ENCODE measurements at places on chromosomes 13 and 19. TPM values are rescaled to one million over a fixed set of nuclear protein-coding genes. Genes with fewer than 3 reads are reported as not detected.

GRCh38 chr13:77894743-77895142 is 23.9 kb downstream of the EDNRB start:
- DNase-seq = no peak

CEACAM3 gene
- total RNA-seq = not detected

DNA sequence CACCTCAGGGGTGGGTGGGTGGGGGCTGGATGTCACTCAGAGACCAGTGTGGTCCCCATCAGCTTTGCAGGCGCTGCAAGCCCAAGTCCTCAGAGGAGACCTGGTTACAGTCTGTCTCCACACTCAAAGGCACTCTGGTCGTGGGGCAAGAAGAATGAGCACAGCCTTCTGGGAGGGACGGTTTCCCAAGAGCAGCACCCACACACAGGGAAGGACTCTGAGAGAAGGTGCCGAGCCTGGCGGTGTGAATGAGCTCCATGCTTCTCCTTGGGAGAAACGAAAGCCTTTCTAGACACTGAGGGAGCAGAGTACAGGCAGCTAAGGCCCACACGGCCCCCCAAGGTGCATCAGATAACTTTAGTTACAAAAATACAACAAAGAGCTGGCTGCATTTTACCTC is 473.6 kb downstream of the FOXO1 start:
- DNase-seq = no peak

DNA sequence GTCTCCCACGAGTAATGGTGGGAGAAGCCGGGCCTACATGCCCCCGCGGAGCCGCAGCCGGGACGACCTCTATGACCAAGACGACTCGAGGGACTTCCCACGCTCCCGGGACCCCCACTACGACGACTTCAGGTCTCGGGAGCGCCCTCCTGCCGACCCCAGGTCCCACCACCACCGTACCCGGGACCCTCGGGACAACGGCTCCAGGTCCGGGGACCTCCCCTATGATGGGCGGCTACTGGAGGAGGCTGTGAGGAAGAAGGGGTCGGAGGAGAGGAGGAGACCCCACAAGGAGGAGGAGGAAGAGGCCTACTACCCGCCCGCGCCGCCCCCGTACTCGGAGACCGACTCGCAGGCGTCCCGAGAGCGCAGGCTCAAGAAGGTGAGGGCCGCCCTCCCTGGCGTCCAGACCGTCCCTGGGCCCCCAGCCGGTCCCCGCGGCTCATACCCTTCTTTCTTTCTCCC is 1.4 kb upstream of the USF2 start:
- peak; percentile 48 for DNase-seq

GRCh38 chr13:22018836-22019210 is 347.9 kb downstream of the FGF9 start:
- DNase-seq = no peak

- peak; percentile 19 for DNase-seq
Measured at GRCh38 chr13:40980461-40980860, 38.7 kb downstream of the ELF1 start.

DNA sequence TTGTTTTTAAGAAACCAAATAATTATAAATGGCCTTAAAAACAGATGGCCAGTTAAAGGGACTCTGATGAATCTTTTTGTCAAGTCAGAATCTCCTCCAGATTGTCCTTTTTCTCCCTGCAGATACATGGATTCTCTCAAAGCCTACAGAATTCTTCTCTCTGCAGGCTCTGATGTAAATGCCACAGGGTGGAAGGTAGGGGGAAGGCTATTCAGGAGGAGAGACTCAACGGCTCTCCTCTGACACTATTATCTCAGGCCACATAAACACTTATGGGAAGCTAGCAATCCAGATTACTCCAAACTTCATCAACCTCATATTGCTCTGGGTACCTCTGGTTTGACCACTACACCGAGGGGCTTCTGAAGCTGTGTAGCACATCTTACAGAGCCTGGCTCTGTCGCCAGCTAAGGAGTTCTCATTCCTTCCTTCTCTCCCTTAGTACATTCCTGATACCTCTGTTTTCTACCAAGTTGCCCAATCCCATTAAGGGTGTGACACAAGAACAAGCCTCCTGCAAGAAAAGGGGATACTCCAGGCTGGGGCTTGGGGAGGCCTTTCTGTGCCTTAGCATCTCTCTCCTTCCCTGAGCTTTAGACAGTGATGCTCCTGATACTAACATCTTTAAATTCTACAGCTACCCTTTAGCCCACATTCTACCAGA is 14.9 kb downstream of the LCP1 start:
- DNase-seq = no peak

CALR3 gene
- total RNA-seq = not detected

SIGLEC5 gene
- not detected for total RNA-seq

FUT2 gene
- not detected for total RNA-seq

DNA sequence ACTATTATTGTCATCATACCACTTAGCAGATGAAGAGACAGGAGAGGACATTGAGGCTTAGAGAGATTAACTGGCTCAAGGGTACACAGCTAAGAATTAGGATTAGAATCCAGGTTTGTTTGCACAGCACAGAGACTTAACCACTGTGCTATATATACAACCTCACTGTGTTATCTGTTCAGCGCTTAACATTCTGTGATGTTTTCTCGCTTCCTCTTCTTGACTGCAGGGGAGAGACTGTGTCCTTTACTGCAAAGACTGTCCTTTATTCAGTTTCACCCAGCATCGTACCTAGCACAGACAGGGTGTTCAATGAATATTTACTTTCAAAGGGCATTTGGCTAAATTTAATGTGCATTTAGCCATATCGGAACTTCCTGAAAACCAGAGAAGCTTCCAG is 54.9 kb upstream of the PCDH8 start:
- DNase-seq = no peak

NTF4 gene
- total RNA-seq = not detected

OR7D2 gene
- 0.25 TPM for total RNA-seq

TMEM190 gene
- total RNA-seq = not detected

- DNase-seq = no peak
Measured at GRCh38 chr19:35727053-35727955, 9.5 kb downstream of the KMT2B start.

DNA sequence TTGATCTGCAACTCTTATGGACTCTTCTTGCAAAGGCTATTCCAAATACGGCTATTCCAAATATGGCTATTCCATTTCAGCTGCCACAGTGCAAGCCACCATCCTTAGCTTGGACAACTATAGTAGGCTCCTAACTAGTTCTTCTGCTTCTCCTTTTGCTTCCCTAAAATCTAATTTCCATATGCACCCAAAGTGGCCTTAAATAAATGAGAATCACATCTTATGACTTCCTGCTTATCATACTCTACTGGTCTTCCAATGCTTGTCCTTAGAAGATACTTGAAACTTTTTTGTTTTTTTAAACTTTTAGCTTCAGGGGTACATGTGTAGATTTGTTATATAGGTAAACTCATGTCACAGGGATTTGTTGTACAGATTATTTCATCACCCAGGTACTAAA is 4.9 kb downstream of the UCHL3 start:
- no peak for DNase-seq

DNA sequence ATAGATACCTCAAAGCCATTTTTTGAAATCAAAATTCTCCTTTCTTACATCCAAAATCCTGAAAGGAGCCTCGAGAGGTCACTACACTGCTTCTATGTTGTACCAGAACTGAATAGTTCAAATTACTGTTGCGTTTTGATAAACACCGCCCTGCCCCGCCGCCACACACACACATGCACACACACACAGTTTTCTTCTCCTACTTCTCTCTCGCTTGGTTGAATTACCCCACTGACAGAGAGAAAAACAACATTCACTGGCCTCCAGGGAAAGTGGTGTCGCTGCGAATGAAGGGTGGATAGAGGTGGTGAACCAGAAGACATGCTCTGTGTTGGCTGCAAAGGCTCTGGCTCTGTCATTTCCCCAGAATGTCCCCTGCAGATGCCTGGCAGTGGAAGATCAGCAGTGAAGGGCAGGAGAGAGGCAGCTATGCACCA is 183.4 kb upstream of the RFC3 start:
- no peak for DNase-seq

- DNase-seq = no peak
Measured at GRCh38 chr13:27969082-27969865, at the start of gene CDX2. Gene CDX2, minus strand, starts transcription at chr13:27969315. Its CDS starts 309 bp downstream, at chr13:27969006.

All from dermis microvascular lymphatic vessel endothelial cell (primary cell).